Spleen (tissue), 13 donors: ENCODE measurements at places on chromosomes 16 and 17. TPM values are rescaled to one million over a fixed set of nuclear protein-coding genes. Genes with fewer than 3 reads are reported as not detected.

KCNJ18 gene
- not detected for polyA plus RNA-seq

KRT13 gene
- 26.4 TPM for polyA plus RNA-seq

HOXB2 gene
- 8.2 TPM for polyA plus RNA-seq

GRCh38 chr17:11384131-11384530, 143.1 kb downstream of the SHISA6 start:
- no peak overlapping the region for H3K27ac ChIP-seq
- DNase-seq = no peak
- no peaks in the 10 kb centered on the region for H3K36me3 ChIP-seq
- H3K4me3 ChIP-seq = no peak overlapping the region

DNA sequence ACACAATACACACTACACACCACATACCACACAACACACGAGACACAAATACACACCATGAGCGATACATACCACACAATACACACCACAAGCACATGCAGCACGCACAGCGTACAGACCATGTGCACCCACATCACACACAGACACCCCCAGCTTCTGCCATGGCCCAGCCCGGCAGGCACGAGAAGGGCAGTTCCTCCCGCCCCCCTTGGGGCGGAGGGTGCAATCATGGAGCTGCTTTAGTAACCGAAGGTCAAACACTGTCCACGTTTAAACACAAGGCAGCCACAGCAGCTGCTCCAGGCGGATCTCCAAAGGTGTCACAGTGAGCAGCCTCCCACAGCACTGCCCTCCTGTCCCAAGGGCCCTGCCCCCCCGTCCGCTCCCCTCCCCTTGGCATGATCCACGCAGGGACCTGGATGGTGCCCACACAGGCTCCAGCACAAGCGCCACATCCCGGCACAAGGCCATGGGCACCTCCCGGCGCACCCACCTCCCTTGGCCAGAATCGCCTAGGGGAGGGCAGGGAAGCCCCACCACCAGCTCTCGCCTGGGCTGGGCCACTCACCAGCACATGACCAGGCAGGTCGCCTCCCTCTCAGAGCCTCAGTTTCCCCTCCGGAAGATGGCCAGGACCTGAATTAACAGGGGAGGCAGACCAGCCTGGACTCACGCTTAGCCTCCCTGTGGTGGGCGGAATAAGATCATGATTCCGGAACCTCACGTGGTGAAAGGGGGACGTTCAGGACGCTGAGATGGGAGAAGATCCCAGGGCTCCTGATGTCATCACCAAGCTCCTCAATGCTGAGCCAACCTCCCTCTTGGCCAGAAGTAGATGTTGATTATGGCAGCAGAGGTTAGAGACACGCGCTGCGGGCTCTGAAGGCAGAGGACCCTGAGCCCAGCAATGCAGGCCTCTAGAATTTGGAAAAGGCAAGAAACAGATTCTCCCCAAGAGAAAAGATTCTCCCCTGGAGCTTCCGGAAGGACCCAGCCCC, 32.6 kb upstream of the ZNF469 start:
- H3K27ac ChIP-seq = no peak overlapping the region
- no peaks in the 10 kb centered on the region for H3K27me3 ChIP-seq
- no peaks in the 10 kb centered on the region for H3K36me3 ChIP-seq
- H3K4me1 ChIP-seq = no peaks in the 10 kb centered on the region
- DNase-seq = peak; percentile 59

DNA sequence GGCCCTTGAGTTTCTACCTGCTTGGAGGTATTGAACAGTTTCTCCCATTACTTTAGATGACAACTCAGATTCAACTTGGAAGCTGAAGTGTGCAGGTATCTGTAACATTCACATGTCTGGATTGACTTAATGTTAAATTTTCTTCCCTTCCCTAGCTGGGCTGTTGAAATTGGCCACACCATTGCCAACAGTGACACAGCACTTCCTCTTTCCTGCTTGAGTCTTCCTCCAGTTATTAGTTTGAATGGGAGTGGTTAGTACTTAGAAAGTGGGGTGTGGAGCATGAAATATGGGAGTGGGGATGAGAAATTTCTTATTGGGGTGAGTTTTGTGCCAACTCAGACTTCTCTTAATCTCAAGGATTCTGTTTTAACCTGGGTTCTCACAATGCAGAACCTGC, 454.9 kb downstream of the KCNJ2 start:
- H3K4me3 ChIP-seq = no peak overlapping the region
- no peak overlapping the region for H3K27ac ChIP-seq
- H3K4me1 ChIP-seq = no peaks in the 10 kb centered on the region
- H3K36me3 ChIP-seq = no peaks in the 10 kb centered on the region
- H3K27me3 ChIP-seq = no peaks in the 10 kb centered on the region
- DNase-seq = no peak

GRCh38 chr16:89341279-89341678, 123.8 kb downstream of the ZNF778 start:
- no peak for DNase-seq
- H3K27ac ChIP-seq = no peak overlapping the region
- H3K27me3 ChIP-seq = no peaks in the 10 kb centered on the region

- H3K36me3 ChIP-seq = no peaks in the 10 kb centered on the region
- no peaks in the 10 kb centered on the region for H3K27me3 ChIP-seq
- no peaks in the 10 kb centered on the region for H3K4me1 ChIP-seq
- H3K4me3 ChIP-seq = no peak overlapping the region
Measured at GRCh38 chr16:51286272-51286671, 135.2 kb upstream of the SALL1 start.

DNA sequence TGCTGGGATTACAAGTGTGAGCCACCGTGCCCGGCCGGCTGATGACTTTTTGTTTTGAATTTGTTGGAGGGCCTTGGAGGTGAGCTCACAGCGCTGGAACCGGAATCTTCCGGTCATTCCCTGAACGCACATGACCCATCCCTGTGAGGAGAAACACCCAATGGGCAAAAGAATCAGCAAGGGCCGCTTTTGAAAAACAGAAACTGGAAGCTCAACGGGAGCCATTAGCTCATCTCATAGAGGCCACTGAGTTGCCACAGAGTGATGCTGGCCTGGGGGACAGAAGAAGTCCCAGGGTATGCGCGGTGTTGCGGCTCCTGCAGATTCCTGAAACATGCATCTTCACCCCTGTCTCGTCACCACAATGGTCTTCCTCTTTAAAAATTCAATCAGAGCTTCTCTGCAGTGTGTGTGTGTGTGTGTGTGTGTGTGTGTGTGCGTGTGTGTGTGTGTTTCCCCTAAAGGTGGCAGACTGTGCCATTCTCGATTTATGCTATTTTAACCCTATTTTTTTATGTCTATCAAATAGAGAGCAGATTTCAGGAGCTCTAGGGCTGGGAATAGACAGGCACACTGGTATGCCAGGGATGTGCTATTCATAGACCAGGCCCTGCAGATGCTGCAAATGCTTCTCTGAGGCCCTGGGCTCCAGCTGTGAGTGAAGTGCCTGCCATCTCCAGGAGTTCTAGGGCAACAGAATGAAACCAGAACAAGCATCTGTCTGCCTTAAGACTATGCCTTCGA, 68.3 kb downstream of the MARCHF10 start:
- H3K4me3 ChIP-seq = no peak overlapping the region
- H3K27me3 ChIP-seq = no peaks in the 10 kb centered on the region
- no peaks in the 10 kb centered on the region for H3K4me1 ChIP-seq
- H3K27ac ChIP-seq = no peak overlapping the region
- DNase-seq = no peak
- H3K36me3 ChIP-seq = no peaks in the 10 kb centered on the region

GRCh38 chr16:2473446-2473926, 1.4 kb upstream of the TBC1D24 start:
- H3K36me3 ChIP-seq = no peaks in the 10 kb centered on the region
- H3K4me3 ChIP-seq = peak overlapping the region; percentile 26
- peaks cover 56% of the 10 kb centered on the region for H3K27me3 ChIP-seq
- DNase-seq = peak; percentile 83
- H3K27ac ChIP-seq = no peak overlapping the region
- peaks cover 57% of the 10 kb centered on the region for H3K4me1 ChIP-seq

DNA sequence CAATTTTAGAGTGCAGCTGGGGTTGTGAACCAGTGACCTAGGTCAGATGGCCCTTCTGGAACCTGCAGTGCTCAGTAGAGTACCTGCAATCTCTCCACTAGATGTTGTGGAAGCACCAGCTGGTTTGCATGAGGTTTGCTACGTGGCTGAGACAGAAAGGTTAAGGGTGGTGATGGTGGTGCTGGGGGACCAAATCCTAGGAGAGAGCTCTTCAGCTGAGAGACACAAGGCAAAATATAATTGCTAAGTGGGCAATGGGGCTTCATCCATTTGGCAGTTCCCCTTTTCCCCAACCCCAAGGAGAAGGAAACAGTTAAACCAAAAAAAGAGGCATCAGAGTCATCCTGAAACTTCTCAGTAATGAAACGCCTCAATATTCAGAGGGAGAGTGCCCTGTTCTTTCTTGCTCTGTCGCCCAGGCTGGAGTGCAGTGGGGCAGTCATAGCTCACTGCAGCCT, 13.9 kb downstream of the ITPRIPL2 start:
- DNase-seq = no peak
- H3K4me3 ChIP-seq = no peak overlapping the region
- H3K27ac ChIP-seq = no peak overlapping the region
- peaks cover 19% of the 10 kb centered on the region for H3K4me1 ChIP-seq
- no peaks in the 10 kb centered on the region for H3K36me3 ChIP-seq

GRCh38 chr17:64707050-64707591, 45.0 kb upstream of the SMURF2 start:
- H3K4me3 ChIP-seq = no peak overlapping the region
- no peaks in the 10 kb centered on the region for H3K27me3 ChIP-seq
- no peaks in the 10 kb centered on the region for H3K36me3 ChIP-seq
- peaks cover 56% of the 10 kb centered on the region for H3K4me1 ChIP-seq
- peak overlapping the region; percentile 47 for H3K27ac ChIP-seq

- no peak overlapping the region for H3K4me3 ChIP-seq
- H3K27ac ChIP-seq = no peak overlapping the region
- H3K27me3 ChIP-seq = no peaks in the 10 kb centered on the region
Measured at GRCh38 chr17:26792486-26792885, 501.4 kb upstream of the WSB1 start.

- H3K36me3 ChIP-seq = peaks cover 71% of the 10 kb centered on the region
- DNase-seq = peak; percentile 94
- H3K27me3 ChIP-seq = no peaks in the 10 kb centered on the region
- peak within 1 kb of the TSS; percentile 34 for H3K27ac ChIP-seq
- peaks cover 22% of the 10 kb centered on the region for H3K4me1 ChIP-seq
- peak within 1 kb of the TSS; percentile 41 for H3K4me3 ChIP-seq
Measured at GRCh38 chr16:28984619-28985135, at the start of gene LAT. Gene LAT, plus strand, starts transcription at chr16:28985052. Its CDS starts 366 bp downstream, at chr16:28985418.

GRCh38 chr16:80824623-80825364, 20.4 kb upstream of the CDYL2 start:
- H3K36me3 ChIP-seq = no peaks in the 10 kb centered on the region
- DNase-seq = no peak
- no peak overlapping the region for H3K4me3 ChIP-seq
- H3K4me1 ChIP-seq = no peaks in the 10 kb centered on the region
- H3K27me3 ChIP-seq = no peaks in the 10 kb centered on the region

- H3K27me3 ChIP-seq = no peaks in the 10 kb centered on the region
- peak; percentile 88 for DNase-seq
- peaks cover 23% of the 10 kb centered on the region for H3K36me3 ChIP-seq
- H3K4me1 ChIP-seq = peaks cover 20% of the 10 kb centered on the region
- peak overlapping the region; percentile 87 for H3K27ac ChIP-seq
Measured at GRCh38 chr17:43020789-43021740, 1.1 kb downstream of the VAT1 start.

GRCh38 chr17:29567304-29567553, 392 bp upstream of the ABHD15 start:
- H3K27me3 ChIP-seq = no peaks in the 10 kb centered on the region
- peak overlapping the region; percentile 91 for H3K27ac ChIP-seq
- DNase-seq = no peak
- H3K4me1 ChIP-seq = peaks cover 83% of the 10 kb centered on the region
- peak overlapping the region; percentile 83 for H3K4me3 ChIP-seq

DNA sequence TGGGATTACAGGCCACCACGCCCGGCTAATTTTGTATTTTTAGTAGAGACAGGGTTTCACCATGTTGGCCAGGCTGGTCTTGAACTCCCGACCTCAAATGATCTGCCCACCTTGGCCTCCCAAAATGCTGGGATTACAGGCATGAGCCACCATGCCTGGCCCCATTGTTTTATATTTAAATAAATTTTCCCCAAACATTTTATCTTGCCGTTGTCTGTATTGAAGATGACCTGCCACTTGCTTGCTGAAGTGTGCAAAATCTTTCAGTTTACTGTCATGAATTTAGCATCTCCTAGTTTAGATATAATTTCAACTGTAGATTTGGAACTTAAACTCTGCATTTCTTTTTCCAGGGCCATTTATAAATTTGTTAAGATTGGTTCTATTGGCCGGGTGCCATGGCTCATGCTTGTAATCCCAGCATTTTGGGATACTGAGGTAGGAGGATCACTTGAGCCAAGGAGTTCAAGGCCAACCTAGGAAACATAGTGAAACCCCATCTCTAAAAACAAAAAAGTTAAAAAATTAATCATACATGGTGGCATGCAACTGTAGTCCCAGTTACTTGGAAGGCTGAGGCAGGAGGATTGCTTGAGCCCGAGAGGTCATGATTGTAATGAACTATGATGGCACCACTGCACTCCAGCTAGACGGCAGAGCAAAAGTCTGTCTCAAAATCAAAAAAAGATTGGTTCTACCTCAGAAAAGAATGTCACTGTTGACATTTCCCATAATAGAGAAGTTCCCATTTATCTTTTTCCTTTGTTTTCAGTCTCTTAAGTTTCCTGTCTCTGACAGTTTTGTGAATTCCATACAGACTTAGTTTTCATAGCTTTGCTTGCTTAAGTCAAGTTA, 84.4 kb downstream of the VMP1 start:
- no peaks in the 10 kb centered on the region for H3K27me3 ChIP-seq
- no peak for DNase-seq

DNA sequence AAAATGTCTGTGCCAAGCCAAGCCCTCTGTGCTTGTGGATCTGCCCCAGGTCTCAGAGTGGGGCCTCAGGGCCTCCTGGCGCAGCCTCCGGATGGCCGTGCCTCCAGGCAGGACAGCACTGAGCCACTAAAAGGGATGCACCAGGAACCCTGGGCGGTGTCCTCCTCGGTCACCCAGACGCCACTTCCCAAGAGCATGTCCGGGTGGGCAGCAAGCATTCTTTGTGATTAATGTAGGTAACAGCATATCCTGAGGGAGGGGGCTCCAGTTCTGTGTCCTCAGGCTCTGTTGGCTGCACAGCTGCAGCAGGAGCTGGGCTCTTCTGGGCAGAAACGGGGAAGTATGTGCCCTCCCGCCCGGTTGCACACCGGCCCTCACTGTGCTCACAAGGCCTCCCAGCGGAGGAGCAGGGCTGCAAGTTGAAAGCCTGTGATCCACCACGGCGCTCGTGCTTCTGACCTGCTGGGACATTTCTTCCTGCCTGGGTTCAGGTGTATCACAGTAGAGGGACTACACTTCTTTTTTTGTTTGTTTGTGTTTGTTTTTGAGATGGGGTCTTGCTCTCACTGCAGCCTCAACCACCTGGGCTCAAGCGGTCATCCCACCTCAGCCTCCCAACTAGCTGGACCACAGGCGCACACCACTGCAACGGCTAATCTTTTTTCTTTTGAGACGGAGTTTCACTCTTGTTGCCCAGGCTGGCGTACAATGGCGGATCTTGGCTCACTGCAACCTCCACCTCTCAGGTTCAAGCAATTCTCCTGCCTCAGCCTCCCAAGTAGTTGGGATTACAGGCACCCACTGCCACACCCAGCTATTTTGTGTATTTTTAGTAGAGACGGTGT, 37.9 kb upstream of the CHMP6 start:
- no peaks in the 10 kb centered on the region for H3K4me1 ChIP-seq
- H3K36me3 ChIP-seq = no peaks in the 10 kb centered on the region
- no peak overlapping the region for H3K27ac ChIP-seq
- H3K27me3 ChIP-seq = no peaks in the 10 kb centered on the region
- DNase-seq = peak; percentile 69
- H3K4me3 ChIP-seq = no peak overlapping the region

- H3K4me1 ChIP-seq = peaks cover 43% of the 10 kb centered on the region
- peak overlapping the region; percentile 98 for H3K4me3 ChIP-seq
- H3K27me3 ChIP-seq = no peaks in the 10 kb centered on the region
- peak; percentile 100 for DNase-seq
Measured at GRCh38 chr17:7014261-7014994, 2.0 kb downstream of the RNASEK start.
